Effector memory CD4-positive, alpha-beta T cell (primary cell): ENCODE measurements at places on chromosomes 13 and 19.

DNA sequence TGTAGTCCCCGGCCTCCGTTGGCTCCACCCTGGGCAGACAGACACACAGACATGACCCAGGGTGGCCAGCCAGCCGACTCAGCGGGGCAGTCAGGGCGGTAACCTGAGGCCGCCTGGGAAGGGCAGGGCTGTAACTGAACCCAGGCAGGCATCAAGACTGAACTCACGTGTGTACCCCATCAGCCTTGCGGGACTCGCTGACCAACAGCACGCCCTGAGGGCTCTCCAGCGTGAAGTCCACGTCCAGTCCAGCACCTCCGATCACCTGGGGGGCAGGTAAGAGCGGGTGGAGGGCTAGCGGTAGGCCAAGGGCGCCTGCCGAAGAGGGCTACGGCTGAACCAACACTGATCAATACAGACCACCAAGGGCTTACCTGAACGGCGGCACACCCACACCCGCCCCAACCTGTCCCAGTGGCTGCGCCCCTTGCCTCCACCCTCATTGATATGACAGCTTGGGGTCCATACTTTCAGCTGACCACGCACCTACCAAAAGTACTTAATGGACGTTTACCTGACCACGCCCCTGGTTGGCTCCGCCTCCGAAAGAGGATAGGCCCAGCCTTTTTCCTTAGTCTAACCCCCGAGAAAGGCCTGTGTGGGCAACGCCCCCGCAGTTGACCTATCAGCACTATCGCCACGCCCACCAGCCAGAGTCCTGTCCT lies 791 bp downstream of the TMED1 start:
- no peak for DNase-seq

- no peak for DNase-seq
Observed at GRCh38 chr19:5590151-5590864, 22.6 kb upstream of the TINCR start.

GRCh38 chr19:54317108-54317964 lies 4.4 kb upstream of the LILRA5 start:
- no peak for DNase-seq

GRCh38 chr13:108769213-108770070 lies 140.0 kb downstream of the MYO16 start:
- no peak for DNase-seq

DNA sequence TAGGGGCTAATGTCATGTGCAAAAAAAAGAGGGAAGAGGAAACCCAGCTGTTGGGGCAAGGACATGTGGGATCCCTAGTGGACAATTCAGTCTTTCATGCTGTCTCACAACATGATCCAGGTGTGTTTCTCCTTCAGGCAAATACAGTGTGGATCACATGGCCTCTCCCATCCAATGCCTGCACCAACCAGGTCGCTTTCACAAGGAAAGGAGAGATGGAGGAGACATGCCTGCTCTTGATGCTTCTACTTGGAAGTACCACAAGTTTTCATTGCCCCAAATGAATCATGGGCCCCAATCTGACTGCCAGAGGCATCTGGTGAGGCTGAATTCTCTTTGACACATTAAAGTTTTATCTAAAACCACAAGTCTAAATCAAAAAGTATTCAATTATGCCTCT lies 82.1 kb downstream of the DLEU7 start:
- no peak for DNase-seq

- no peak for DNase-seq
Observed at GRCh38 chr13:44693156-44693764, 117.1 kb upstream of the TSC22D1 start.

GRCh38 chr13:26558074-26558805 lies 757 bp downstream of the WASF3 start:
- no peak for DNase-seq

DNA sequence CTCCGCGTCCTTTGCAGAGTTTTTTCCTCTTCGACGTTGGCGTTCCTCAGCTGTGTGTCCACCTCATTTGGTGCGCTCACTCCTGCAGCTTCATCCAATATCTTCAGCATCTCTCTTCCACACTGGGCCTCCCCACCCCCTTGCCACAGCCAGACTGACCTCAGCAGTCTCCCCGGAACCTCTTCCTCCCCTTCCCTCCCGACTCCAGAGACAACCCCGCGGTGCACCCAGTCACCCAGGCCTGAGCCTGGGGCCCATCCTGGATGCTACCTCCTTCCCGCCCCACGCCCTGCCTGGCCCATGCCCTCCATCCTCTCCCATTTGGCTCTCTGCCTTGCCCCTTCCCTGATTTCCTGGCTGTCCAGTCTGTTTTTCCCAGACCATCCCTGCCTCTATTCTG lies 8.1 kb upstream of the C5AR2 start:
- DNase-seq, result no peak

DNA sequence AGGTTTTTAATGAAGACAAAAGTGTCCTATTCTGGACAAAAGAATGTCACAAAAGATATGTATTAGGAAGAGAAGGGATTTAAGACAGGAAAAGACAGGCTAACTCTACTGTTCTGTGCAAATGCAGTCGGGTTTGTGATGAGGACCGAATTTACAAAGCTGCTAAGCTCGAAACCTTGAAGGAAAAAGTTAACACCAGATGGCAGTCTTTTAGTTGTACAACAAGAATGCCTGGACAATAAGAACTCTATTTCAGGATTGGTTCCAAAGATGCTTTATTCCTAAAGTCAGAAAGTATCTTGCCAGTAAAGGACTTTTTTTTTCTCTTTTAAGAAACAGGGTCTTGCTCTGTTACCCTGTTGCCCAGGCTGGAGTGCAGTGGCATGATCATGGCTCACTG lies 51.1 kb downstream of the HS6ST3 start:
- no peak for DNase-seq

DNA sequence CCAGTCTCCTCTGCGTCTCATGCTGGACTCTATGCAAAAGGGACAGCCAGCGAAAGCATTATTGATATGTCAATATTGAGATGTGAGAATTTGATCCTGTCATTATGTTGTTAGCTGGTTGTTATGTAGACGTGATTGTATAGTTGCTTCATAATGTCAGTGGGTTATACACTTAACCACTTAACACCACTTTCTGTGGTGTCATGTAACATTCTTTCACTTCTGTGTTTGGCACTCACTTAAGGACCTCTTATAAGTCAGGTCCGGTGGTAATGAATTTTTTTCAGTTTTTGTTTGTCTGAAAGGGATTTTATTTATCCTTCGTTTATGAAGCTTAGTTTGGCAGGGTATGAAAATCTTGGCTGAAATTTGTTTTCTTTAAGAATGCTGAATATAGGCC lies 7.1 kb upstream of the SIGLEC7 start:
- no peak for DNase-seq

DNA sequence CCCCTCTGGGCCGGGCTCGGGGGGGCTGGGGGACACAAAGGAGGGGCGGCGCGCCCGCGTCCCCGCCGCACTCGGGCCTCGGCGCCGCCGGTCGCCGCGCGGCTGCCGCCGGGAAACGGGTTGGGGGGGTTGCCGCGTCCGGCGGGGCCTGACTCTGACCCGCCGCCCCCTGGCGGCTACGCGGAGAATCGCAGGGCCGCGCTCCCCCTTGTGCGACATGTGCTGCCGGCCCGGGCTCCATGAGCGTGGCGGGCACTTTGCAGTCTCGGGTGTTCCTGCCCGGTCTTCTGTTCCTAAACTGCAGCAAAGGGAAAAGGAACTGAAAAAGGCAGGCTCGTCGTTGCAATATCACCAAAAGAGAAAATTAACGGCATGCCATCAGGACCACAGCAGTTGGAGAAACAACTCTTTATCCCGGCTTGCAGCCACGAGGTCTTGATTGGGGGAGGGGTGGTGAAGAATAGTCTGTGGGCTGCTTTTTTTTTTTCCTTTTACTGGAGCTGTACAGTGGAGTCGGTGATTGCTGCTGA lies 1.5 kb downstream of the MIR17HG start:
- peak; percentile 74 for DNase-seq

DNA sequence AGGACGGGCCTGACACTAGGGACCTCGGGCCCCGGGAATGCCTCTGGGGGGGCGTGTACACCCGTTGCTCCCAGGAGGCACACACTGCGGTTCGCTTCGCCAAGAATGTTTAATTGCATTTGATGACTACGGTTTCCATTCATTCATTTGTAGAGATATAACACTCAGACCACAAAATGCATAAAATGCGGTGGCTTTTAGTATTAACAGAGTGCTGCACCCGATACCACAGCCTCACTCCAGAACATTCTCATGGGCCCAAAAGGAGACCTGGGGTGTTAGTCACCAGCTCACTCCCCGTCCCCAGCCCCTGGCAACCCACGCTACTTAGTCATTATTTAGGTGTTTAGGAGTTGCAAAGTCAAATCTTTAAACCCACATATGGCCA lies 21.8 kb downstream of the HCN2 start:
- DNase-seq, result no peak

DNA sequence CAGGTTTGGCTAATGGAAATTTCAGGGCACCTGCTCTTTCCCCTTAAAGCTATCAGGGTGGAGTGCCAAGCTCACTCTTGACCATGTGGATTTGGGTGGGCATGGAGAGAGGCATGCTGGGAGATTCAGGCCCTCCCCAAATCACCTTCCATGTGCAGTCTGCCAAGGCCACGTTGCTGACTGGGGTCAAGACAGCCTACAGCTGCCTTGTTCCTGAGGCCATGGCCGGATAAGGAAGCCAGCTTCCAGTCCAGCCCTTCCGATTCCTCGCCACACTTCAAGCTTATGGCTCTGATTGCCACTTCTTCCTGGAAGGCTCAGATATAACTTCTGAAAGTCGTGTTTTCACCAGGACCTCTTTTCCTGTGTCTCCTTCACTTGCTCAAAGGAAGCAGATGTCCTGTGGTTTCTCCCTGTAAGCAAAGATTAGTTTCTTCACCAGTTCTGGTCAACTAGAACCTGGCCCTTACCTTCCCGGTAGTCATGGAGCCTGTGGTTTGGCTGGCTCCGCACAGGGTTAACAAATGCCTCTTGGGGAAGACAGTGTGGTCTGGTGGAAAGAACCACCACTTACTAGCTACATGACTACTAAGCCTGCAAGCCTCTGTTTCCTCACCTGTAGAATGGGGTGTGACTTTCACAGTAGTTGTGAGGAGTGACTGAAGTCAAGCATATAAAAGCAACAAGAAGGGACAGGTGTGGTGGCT lies 16.1 kb upstream of the TPT1 start:
- no peak for DNase-seq

DNA sequence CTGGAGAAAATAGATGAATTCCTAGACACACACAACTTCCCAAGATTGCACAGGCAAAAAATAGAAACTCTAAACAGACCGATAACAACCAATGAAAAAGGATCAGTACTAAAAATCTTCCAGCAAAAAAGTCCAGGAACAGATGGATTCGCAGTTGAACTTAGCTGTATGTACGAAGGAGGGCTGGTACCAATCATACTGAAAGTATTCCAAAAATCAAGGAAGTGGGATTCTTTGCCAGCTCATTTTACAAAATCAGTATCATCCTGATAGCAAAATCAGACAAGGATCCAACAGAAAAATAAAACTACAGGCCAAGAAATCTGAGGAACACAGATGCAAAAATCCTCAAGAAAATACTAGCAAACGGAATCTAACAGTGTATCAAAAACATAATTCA lies 6.5 kb upstream of the LILRB2 start:
- DNase-seq, result no peak

- no peak for DNase-seq
Observed at GRCh38 chr13:71540098-71540497, 326.9 kb downstream of the DACH1 start.

DNA sequence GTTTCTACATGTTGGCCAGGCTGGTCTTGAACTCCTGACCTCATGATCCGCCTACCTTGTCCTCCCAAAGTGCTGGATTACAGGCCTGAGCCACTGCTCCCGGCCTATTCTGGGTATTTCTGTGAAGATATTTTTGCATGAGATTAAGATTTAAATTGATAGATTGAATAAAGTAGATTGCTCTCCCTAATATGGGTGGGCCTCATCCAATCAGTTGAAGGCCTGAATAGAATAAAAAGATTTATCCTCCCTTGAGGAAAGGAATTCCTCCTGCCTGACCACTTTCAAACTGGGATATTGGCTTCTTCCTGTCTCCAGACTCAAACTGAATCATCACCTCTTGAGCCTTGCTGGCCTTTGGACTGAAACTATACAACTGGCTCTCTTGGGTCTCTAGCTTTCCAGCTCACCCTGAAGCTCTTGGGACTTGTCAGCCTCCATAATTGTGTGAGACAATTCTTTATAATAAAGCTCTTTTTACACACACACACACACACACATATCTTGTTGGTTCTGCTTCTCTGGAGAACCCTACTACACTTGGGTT lies 36.1 kb upstream of the CXCL17 start:
- DNase-seq, result no peak

- no peak for DNase-seq
Observed at GRCh38 chr13:25869941-25870340, 181.9 kb downstream of the SHISA2 start.

DNA sequence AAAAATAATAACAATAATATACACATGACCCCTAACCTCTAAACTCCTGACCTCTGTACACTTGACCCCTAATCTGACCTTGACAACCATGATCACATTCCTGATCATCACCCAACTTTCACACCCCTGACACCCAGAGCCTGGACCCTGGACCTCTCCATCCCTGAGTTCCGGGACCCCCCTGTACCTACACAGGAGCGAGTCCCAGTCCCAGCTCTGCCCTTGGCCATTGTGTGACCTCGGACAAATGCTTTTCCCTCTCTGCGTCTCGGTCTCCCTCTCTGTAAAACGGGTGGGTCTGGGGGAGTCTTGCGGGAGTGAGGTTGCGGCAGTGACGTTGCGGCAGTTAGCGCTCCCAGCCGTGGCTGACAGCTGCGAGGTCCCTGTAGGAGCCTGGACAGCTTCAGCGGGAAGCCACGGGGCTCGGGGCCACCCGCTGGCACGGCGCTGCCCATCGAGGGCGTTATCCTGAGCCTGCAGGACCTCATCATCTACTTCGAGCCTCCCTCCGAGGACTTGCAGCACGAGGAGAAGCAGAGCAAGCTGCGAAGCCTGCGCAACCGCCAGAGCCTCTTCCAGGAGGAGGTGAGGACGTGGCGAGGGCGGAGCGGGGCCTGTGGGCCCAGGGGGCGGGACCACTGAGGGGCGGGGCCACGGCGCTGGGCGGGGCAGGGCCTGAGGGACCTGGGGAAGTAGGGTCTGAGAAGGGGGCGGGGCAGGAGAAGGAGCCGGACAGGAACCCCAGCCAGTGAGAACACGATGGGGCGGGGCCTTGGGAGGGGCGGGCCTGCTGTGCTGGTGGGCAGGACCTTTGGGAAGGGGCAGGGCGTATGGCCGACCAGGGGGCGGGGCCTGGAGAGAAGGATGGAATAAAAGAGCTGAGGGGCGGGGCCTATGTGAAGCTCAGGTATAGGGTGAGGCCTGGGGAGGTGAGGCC lies 19.2 kb downstream of the RYR1 start:
- no peak for DNase-seq
